G401 (cell line): ENCODE measurements at places on chromosomes 5 and 9. TPM values are rescaled to one million over a fixed set of nuclear protein-coding genes. Genes with fewer than 3 reads are reported as not detected.

GRCh38 chr9:137302118-137302448 lies at the start of gene NRARP:
TSS of gene NRARP (minus strand) at chr9:137302271. CDS start at chr9:137301928, 343 bp downstream.
- peak; percentile 59 for DNase-seq

The ARID3C gene
- 1.5 TPM in 1 of 2 replicates, not detected in the other for total RNA-seq

GRCh38 chr9:122860319-122861142 lies 32.1 kb upstream of the PDCL start:
- no peak for DNase-seq

DNA sequence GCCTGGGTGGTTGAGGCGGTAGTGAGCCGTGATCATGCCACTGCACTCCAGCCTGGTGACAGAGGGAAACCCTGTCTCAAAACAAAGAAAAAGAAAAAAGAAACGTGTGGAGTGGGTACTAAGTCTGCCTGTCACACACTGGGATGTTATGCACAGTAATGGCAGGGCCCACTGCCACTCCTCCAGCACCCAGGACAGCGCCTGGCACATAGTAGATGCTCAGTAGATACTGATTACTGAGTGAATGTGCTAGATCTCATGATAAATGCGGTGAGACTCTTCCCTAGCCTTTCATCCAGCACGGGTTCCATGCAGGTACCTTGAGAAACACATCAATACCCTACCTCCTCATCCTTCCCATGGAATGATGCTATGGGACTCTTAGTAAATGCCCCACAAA lies 87.4 kb upstream of the HSPA9 start:
- no peak for DNase-seq

GRCh38 chr5:154542581-154542980 lies 64.6 kb upstream of the HAND1 start:
- no peak for DNase-seq

The FOXD4L6 gene
- total RNA-seq, result not detected in 2 replicates

DNA sequence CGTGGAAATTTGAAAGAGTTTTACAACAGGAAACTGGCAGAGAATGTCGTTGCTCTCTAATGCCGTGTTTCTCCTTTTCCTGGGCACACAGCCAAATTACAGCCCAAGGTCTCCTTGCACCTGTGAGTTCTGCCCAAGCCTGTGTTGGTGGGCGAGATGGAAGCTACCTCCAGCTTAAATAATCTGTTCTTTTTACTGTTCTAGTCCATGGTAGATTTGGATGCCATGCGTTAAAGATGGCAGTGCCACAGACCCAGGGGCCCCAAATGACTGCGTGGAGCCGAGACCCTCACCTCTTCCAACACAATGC lies 92.6 kb upstream of the IRX4 start:
- DNase-seq, result no peak

DNA sequence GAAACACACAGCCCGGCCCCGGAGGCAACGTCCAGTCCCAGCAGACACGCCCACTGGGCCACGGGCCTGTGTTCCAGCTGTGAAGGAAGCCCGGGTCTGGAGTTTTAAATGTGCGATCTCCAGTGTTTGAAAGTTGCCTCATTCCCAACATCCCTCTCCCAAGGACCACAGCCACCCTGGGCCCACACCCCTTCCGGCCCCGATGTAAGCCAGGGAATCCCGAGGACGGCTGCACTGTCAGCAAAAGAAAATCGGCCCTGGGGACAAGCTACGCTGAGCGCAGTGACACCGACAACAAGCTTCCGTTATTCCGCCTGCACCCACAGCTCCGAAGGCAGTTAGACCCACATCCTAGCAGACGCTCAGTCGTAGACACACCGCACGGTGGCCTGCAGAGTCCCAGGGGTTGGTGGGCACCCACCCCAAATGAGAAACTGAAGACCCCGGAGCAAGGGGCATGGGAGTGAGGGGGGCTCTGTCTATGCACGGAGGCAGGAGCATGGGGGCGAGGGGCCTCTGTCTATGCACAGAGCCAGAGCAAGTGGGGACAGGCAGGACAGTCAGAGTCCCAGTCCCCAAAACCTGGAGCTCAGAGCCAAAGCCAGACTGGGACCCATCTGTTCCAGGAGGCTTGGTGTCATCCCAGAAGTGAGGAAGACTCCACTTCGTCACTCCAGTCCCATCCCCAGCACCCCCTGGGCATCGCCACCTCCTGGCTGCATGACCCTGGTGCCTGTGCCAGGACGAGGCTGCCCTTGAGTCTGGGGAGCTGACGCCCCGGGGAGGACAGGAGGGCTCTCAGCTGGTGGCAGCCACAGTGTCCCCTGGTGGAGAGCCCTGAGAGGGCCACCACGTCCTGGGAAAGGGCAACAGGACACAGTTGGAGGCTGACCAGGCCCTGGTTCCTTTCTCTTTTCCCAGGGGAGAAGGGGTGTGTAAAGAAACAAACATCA lies 23.4 kb downstream of the GLT6D1 start:
- no peak for DNase-seq

The CDKN2B gene
- 0.61 and 2.6 TPM in 2 replicates for total RNA-seq

The INSL4 gene
- total RNA-seq, result not detected in 2 replicates

The VLDLR gene
- total RNA-seq, result not detected in 2 replicates

DNA sequence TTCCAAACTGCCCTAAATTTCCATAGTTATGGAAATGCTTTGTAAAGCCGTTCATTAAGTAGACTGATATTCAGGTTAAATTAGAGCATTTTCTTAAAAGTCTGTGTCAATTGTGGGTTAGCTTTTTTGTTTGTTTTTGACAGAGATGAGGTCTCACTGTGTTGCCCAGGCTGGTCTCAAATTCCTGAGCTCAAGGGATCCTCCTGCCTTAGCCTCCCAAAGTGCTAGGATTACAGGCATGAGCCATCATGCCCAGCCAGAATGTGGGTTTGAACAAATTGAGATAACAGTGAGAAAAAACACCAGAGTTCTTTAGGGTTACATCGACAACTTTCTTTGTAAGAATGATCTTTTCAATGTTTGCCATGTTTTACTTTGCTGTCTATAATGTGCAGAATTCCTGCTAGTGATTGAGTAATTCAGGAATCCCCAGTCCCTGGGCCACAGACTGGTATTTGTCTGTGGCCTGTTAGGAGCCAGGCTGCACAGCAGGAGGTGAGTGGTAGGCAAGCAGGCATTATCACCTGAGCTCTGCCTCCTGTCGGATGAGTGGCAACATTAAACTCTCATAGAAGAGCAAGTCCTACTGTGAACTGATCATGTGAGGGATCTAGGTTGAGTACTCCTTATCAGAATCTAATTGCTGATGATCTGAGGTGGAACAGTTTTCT lies 80.5 kb downstream of the RAI14 start:
- DNase-seq, result no peak

GRCh38 chr5:52709167-52709925 lies 78.4 kb upstream of the ITGA1 start:
- no peak for DNase-seq

The SOHLH1 gene
- total RNA-seq, result not detected in 2 replicates

The RABEPK gene
- total RNA-seq, result 59.2 and 64.2 TPM in 2 replicates

GRCh38 chr5:129387944-129388343 lies 72.2 kb upstream of the ADAMTS19 start:
- DNase-seq, result no peak

The TNFSF8 gene
- not detected in 2 replicates for total RNA-seq

The TNFSF15 gene
- not detected in 2 replicates for total RNA-seq

DNA sequence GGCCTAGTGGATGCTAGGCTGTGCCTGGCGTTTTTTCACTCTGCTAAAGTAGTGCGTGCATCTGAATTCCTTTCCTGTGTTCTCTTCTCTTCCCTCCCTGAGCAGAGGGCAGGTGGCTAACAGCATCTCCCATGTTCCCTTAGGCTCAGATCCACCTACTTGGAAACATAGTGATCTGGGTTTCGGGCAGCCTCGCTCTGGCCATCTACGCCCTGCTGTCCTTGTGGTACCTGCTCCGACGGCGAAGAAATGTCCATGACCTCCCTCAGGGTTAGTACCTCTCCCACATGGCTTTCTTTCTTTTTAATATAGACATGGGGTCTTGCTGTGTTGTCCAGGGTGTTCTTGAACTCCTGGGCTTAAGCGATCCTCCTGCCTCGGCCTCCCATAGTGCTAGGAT lies 9.9 kb downstream of the UCK1 start:
- no peak for DNase-seq

- DNase-seq, result peak; percentile 54
These were observed 162.8 kb downstream of the ERCC6L2 start for GRCh38 chr9:96038271-96038670.

The ZNF618 gene
- 3.8 and 6.1 TPM in 2 replicates for total RNA-seq

DNA sequence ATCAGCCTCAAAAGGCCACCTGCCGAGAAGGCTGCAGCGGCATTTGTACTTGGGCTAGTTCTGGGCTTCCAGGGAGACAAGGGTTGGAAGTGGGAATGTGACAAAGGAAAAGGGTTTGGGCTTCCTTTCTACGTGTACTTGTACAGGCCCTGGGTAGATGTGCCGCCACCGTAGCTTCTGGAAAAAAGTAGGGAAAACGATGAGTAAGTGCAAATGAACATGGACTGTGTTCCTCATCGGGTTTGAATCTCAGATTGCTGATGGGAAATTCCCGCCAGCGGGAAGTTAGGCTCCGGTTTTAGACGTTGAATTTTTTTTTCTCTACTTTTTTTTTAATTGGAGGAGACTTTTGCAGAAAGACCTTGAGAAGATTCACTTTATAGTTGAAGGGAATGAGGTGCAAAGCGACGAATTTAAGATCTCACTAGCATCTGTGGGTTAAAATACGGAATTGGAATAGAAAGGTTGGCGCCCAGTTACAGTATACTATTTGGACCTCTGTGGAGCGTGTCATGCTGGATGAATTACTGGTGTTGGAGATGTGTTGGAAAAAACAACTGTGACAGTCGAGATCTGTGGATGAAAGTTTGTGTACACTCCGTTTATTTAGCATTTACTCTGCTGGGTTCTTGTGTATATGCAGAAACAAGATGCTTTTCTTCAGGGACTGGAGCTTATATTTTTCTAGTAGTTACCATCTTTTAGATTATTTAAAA lies 1.2 kb downstream of the G3BP1 start:
- peak; percentile 31 for DNase-seq

GRCh38 chr9:76423216-76424177 lies 29.3 kb upstream of the RFK start:
- no peak for DNase-seq

DNA sequence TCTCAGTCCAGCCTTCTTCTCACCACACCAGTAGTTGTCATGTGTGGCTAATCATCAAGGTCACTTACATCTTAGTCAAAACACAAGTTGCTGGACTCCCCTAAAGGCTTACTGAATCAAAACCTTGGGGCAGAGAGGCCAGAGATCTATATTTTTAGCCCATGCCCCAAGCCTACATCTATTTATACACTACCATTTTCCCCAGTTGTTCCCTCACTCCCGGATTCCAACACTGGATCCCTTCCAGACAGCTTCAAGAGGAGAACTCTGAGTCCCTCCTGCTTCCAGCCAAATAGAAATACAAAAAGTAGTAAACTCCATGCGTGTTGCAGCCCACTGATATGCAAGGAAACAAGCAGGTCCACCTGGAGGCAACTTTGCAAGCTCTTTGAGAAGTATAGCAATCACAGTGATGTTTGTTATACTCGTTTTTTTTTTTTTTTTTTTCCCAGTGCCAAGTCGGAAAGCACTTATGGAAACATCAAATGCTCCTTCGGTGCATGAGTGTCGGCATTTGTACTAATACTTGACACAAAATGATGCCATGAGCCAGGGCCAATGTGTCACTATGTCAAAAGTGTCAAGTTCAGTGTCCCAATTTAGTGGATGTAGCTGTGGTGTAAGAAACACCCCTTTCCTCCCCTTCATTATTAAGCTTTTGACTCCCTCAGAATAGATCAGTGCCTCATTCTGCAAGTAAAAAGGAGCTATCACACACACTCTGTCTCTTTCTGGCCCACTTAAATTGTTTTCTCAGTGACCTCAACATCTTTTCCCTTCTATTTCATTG lies 594.2 kb upstream of the SGCD start:
- no peak for DNase-seq

DNA sequence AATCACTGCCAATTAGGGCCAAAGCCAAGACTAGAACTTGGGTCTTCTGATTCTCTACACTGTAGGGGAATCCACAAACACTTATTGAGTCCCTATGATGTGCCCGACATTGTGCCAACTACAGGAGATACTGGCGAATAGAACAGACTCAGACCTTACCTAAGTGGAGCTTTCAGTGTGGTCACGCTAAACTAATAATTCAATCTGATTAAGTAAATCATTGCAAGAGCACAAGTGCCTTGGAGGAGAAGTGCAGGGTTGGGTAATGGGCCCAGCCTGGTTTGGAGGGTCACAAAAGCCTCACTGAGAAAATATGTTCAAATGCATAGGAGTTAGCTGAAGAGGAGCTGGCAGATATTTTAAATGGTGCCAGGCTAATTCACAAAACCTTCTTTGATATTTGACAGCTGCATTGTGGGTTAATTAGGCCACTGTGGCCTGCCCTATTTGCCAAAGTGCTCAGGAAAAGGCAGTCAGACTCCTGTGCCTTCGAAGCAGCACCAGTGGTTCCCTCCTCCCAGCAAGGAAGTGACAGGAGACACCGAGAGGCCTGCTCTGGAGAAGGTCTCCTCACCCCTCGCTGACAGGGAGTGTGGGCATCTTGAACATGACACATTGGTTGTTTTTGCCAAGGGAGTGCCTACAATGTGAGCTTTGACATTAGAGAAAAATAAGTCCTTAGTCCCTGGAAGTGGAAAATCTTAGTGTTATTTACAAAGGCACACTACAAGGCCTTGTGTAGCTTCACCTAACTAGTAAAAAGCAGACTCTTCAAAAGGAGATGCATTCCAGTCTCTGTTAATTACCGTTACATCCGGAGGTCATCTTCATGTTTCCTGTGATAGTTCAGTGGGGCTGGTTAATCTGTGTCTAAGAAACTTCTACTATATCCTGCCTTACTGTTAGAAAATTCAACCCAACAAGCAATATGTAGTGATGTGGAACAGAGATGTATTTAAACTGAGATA lies 24.1 kb upstream of the TRAF1 start:
- DNase-seq, result no peak

The ESM1 gene
- not detected in 2 replicates for total RNA-seq

The IFNA2 gene
- not detected in 2 replicates for total RNA-seq

The SLC34A3 gene
- total RNA-seq, result not detected in 2 replicates

DNA sequence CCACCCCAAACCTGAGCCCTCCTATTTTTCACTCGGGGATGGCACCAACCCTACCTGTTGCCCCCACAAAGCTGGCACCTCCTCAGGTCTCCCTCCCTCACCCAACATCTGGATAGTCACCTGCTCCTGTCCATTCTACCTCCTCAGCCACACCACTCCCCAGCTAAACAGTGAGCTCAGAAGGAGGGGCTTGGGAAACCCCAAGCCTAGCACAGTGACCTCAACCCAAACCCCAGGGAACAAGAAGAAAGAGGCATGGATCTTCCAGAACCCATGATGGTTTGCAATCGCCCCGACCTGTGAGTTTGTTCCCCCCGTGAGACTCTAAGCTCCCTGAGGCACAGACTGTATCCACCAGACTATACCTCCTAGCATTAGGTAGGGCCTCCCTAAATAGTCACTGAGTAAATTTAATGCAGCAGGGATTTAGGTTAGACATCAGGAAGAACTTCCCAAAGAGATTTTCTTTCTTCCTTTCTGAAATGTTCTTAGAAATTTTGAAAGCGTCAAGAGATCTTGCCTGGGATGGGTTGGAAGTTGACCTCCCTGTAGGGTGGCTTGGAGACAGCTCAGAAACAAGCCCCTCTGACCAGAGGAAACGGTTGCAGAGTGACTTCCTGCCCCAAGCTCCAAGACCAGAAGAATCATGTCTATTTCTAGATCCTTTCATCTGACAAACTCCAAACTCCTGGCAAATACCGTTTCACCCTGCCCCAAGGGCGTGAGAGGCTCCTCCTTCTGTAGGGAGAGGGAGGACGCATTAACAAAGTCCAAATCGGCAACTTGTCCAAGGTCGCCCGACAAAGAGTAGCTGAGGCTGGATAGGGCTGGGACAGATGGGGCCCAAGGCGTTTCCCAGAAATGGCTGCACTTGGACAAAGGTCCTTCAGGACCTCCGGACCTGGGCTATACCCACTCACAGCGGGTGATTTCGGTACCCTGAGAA lies 4.1 kb downstream of the FIBCD1 start:
- no peak for DNase-seq

The ELAVL2 gene
- not detected in 2 replicates for total RNA-seq

GRCh38 chr9:116812231-116813030 lies 125.3 kb downstream of the TRIM32 start:
- DNase-seq, result no peak
